MG63 (cell line): ENCODE measurements at places on chromosomes 3 and 15.

DNA sequence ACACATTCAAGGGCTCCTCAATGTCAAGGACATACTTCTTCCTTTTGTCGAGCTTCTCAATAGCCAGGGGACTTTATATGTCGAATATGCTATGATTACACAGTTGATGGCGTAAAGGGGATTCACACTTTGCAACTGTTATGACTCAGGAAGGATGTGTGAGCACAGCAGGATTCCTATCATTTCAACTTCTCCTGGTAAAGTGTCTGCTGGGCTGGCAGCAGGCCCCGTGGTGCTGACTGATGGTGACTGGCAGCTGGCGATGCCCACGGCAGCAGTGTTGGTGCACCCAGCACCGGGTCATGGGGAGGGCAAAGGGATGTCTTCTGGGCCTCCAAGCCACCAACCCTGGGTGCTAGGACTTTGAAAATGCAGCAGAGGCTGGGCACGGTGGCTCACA is 44.8 kb upstream of the GNB5 start:
- peak; percentile 76 for DNase-seq

- DNase-seq, result no peak
These were observed 78.4 kb downstream of the NEK10 start for GRCh38 chr3:27290760-27291159.

DNA sequence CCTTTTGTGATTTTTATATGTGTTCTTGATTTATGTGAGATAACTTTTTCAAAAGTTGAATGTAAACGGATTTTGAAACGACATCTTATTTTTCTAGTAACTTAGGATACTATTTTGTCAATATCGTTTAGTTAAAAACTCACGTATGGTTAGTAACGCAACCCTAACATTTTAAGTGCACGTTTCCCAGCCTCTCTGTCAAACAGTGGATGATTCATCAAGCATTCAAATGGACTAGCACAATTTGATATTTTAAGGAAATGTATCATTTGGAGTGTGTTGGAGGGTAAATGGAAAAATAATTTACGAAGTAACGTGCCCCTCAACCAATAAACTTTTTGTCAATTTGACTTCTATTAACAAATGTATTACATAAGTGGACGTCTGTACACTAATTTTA is 23.3 kb downstream of the RTP3 start:
- no peak for DNase-seq

DNA sequence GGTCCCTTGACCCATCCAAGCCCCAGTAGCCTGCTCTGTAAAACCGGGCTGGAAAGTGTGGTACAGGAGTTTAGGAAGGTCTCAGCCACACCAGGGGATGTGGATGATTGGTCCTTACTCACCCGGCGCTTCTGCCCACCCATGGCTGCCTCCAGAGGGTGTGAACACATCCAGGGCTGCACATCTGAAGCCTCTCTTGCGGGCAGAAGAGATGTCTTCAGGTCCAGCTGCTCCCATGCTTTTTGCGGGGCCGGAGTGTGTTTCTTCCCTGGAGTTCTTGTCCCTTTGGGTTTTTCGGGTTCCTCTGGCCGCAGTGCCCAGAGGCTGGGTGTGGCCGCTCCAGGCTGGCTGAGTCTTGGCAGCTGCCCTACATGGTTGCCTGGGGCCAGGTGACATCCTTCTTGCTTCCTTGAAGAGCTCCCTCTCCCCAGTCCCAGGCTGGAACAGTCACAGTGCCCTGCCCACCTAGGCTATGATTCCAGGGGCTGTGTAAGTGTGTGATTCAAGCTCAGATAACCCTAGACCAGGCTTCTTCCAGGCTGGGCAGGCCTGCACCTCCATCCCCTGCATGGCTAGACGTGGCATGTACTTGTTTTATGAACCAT is 33.9 kb downstream of the HDAC11 start:
- DNase-seq, result no peak

- no peak for DNase-seq
These were observed 641.7 kb downstream of the NR2F2 start for GRCh38 chr15:96972201-96972600.

DNA sequence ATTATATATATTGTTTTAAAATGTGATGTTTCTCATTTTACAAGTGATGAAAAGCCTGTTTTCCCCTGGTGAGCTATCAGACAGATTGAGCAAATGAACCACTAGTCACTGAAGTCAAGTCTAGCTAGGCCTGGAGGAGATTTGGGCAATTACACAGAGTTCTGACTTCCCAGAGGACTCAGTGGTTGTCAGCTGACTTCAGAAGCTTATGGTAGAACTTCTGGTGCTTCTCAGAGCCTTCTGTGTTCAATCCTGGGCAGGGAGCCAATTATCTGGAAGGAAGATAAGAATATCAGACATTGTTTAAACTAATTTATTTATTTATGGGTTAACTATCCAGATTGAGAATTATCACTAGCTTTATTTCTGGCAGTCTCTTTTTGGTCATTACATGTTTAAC is 37.7 kb upstream of the NAALADL2 start:
- no peak for DNase-seq

- no peak for DNase-seq
These were observed 28.3 kb downstream of the MKRN2 start for GRCh38 chr3:12585181-12585580.

- no peak for DNase-seq
These were observed 2.5 kb downstream of the PLD1 start for GRCh38 chr3:171807806-171808205.

DNA sequence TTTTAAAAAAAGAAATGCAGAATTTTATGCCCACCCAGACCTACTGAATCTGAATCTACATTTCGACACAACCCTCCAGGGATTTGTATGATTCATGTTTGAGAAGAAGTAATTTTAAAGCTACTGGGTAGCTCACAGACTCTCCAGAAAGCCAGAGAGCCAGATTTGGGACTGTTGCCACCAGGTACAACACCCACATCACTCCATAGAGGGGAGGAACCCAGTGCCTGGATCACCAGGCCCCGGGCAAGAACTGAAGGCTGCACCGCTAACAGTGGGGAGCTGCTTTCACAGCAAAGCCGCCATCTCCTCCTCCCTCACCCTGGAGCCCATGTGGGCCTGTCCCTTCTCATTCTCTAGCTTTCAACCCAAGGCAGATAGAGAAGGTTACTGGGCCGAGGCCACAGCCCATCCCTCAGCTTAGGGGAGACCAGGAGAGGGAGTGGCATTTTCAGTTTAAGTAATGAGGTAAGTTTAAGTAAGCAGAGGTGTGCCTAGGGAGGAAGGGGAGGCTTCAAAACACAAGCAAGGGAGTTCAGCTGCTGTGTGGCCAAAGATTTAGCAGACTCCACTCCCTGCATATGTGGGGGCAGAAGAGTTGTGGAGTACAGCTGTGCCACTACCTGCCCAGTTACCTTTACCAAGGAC is 109.8 kb downstream of the IL12A start:
- DNase-seq, result no peak

DNA sequence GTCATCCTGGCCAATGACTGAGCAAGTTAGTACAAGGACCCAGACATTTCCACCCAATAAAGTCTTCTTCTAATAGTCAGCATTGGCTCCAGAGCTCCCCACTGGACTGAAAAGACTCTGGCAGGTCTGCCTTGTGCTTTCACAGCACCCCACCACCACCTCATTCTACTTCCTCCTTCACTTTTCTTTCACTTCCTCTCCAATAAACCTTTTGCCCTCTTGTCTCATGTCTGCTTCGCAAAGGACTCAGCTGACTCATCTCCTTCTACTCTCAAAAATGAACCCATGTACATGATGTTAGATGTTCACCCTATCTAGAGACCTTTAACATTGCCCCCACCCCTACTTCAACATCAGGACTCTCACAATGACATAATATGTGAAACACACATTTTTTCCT is 181.0 kb upstream of the PPP2R3A start:
- no peak for DNase-seq

DNA sequence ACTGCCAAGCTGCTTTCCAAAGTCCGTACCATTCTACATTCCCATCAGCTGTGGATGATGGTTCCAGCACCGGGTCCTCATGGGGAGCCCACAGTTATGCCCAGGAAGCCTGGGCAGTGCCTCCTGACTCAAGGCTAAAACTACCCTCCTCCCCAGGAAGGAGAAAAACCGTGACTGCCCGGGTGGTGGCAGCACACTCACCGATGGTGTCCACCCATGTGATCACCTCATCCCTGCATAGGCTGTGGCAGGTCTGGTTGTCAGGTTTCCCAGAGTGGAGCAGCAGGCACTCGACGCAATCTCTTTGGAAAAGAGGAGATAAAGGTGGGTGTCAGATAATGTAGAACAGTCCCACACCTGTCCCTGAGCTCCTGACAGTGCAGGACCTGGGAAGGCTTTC is 38.6 kb downstream of the UMPS start:
- DNase-seq, result peak; percentile 57

GRCh38 chr15:58348095-58348812 is 83.5 kb upstream of the LIPC start:
- no peak for DNase-seq

DNA sequence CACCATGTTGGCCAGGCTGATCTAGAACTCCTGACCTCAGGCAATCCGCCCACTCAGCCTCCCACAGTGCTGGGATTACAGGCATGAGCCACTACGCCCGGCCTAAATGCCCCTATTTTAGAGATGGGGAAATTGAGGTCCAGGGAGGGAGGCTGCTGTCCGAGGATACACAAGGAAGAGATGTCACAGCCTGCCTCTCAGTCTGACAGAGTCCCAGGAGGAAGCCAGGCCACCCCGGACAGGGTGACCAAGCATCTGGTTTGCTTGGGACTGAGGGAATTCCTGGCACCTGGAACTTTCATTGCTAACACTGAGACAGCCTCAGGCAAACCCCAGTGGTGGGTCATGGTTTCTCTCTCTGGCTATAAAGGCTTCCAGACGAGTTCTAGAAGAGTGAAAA is 30.6 kb upstream of the ADAMTS7 start:
- no peak for DNase-seq

DNA sequence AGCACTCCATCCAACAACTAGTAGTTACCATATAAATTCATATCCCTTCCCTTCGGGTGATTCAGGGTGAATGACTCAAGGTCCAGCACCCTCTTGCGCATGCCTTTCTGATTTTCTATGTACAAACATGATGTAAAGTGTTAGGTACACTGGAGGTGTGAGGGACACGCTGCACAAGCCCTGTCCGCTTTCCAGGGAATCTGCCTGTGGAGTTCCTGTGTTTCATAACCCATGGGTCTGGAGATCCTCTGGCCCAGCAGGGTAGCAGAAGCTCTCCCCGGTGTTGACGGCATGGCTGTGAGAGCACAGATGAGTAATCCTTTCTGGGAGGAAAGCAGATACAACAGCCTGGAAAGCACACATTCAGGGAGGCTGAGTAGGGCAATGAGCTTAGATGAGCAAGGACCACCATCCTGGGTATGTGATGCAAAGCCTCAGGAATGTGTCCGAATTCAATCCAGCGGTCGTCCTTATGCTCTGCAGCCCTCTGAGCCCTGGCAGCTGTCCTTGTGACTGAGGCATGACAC is 142.9 kb upstream of the TP63 start:
- peak; percentile 98 for DNase-seq

DNA sequence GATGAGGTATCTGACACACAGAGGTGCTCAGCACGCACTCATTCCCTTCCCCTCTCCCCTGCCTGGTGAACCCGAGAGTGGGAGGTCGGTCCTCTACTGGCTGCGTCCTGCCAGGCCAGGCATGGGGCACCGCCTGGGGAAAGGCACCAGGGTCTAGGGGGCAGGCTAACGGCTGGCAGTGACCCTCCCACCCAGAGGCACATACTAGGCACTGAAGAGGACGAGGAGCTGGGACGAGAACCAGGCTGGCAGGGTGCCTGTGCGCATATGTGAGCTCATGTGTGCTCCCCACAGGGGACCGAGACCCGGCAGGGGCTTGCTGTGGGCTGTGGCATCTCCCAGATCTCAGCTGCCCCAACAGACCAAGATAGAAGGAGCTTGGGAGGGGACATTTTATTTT is 86.7 kb downstream of the IQSEC1 start:
- DNase-seq, result no peak

GRCh38 chr3:78701537-78701936 is 1066.3 kb downstream of the ROBO1 start:
- DNase-seq, result no peak

DNA sequence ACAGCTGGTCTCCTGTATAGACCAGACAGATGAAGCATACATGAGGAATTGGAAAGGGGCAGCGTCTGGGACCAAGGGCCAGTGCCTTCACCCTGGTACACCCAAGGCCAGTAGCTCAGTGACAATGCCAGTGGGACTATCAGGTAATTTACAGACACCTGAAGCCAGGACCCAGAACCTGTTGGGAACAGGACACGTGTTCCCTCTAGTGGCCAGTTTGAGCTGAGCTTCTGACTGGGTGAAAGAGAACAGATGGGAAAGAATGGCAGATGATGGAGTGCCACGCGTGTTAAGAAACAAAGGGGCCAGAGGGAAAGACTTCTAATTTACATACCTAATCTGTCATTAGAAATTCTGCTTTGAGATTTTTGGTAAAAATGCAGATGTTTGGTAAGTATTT is 5.1 kb upstream of the SLC25A38 start:
- DNase-seq, result peak; percentile 2

- no peak for DNase-seq
These were observed 101.0 kb downstream of the CD200R1L start for GRCh38 chr3:112745567-112746248.

GRCh38 chr15:79003301-79003700 is 58.5 kb upstream of the CTSH start:
- DNase-seq, result no peak

- DNase-seq, result no peak
These were observed 385.0 kb upstream of the C2CD4B start for GRCh38 chr15:62550106-62550505.

DNA sequence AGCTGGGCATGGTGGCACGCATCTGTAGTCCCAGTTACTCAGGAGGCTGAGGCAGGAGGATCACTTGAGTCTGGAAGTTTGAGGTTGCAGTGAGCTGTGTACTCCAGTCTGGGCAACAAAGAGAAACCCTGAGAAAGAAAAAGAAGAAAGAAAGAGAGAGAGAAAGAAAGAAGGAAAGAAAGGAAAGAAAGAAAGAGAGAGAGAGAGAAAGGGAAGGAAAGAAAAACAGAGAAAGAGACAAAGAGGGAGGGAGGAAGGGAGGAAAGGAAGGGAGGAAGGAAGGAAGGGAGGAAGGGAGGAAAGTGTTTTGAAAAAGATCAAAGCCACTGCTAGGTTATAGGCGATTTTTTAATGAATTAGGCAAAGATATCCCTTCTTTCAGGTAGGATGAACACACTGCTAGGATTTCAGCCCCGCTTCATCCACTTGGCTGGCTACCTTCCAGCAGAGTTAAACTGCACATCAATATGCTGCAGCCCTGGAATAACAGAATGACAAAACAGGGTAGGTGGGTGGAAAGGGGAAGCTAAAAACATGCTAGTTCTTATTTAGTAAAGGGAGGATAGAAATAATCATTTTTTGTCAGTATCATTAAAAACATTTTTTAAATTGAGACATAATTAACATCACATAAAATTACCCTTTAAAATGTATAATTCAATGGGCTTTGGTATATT is 12.8 kb upstream of the PPARG start:
- DNase-seq, result no peak

- peak; percentile 41 for DNase-seq
These were observed 32.5 kb downstream of the CHAC1 start for GRCh38 chr15:40985541-40986330.

- DNase-seq, result no peak
These were observed 2.8 kb upstream of the VILL start for GRCh38 chr3:37987751-37988179.

- peak; percentile 39 for DNase-seq
These were observed 95.3 kb downstream of the SLC49A4 start for GRCh38 chr3:122890077-122890719.
